NCI-H524 (cell line): ENCODE measurements at places on chromosomes 4 and X.

GRCh38 chrX:49960061-49960460 is 37.7 kb downstream of the CLCN5 start:
- DNase-seq = peak; percentile 82

DNA sequence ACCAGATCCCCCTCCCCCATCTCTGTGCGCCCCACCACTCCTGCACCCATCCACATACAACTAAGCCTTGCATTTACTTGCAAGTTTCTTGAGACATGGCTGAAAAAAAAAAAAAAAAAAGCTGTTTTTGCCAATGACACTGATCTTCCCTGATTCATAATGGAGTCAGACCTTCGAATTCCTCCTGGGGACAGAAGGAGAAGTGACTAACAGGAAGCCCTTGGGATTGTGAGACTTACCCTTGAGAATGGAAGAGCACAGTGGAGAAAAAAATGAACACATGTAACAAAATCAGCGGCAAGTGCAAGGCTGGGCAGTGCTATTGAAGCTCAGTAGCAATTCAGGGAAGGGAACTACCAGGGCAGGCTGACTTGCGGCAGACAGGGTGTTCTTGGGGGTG is 288.4 kb downstream of the BCOR start:
- no peak for DNase-seq

- no peak for DNase-seq
These were observed 113.0 kb upstream of the DCLK2 start for GRCh38 chr4:149965206-149965605.

DNA sequence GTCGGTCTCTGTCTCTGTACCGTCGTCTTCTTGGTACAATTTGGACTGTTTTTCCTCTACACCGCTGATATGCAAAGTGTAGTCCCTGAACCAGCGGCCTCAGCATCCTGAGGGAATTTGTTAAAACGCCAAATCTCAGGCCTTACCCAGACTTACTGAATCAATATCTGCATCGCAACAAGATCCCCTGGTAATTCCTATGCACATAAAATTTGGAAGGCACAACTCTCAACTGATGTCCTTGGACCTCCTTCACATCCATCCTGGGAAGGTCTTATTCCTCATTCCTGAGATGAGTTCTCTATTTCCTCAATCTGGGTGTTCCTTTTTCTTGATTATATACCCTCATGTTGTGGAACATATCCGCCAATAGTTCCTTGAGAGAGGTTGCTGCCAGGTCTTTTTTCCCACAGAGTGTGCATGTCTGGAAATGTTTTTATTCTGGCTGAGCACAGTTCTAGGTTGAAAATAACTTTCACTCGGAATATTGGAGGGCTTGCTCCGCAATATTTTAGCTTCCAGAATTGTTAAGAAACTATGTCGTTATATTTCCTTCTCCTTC is 738 bp upstream of the HPF1 start:
- no peak for DNase-seq

DNA sequence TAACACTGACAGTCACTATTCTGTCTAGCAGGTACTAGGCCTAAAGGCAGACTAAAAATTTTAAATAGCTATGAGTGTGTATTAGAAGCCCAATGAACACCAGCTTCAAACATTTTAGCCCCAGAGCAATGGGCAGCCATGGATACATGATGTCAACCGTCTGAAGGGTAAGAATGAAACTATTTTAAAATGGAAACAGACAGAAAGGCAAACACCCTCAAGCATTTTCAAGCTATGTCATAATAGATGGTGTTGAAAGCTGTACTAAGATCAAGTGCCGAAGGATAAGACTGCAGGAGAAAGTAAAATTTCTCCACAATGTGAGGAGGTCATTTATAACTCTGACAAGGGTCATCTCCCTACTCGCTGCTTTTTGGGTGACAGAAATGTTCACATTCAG is 225.0 kb downstream of the COL25A1 start:
- DNase-seq = no peak

DNA sequence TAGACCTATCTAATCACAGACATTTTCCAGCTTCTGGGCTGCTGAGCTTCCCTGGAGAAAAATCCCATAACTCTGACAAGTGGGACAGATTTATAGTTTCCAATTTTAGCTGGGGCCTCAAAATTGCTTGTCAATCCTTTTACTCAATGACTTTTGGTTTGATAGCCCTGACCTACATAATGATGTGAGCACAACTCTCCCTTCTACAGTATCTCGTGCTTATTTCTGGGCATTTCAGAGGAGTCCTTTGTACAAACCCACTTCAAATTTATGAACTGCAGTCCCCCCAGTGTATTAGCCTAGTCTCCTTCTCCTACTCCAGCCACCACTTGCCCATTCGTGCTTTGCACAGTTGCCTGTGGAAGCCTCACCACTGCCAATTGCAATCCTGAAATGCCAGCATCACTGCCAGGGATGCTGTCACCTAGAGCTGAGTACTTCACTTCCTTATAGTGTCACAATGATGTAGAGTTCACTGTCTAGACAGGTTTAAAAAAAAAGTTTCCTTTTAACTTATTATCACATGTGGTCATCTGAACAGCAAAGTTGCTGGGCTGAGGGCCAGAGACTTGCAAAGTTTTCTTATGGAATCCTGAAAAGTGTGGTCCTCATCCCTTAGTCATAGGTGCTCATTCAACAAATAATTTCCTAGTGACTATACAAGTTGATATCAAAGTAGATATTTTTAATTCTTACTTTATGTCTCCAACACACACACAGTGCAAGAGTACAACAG is 21.2 kb downstream of the TRAM1L1 start:
- no peak for DNase-seq

GRCh38 chr4:146329050-146329716 is 114.8 kb downstream of the REELD1 start:
- no peak for DNase-seq

- DNase-seq = no peak
These were observed 24.4 kb upstream of the MGST2 start for GRCh38 chr4:139641218-139641617.

DNA sequence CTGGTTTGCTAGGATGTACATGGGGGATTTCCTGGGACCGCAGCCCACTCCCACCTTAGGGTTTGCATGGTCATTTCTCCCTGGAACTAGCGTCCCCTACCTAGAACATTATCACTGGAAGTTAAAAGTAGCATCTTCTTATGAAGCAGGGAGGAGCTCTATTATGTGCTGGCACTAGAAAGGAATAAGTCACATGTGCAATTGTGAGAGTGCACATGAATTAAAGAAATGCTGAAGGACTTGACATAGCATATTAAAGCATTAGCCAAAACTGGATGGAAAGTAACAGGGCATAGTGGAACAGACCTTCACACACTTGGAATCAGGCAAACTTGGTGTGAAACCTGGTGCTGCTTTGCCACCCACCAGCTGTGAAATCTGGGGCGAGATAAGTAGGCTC is 2.7 kb downstream of the EXOC1L start:
- no peak for DNase-seq

DNA sequence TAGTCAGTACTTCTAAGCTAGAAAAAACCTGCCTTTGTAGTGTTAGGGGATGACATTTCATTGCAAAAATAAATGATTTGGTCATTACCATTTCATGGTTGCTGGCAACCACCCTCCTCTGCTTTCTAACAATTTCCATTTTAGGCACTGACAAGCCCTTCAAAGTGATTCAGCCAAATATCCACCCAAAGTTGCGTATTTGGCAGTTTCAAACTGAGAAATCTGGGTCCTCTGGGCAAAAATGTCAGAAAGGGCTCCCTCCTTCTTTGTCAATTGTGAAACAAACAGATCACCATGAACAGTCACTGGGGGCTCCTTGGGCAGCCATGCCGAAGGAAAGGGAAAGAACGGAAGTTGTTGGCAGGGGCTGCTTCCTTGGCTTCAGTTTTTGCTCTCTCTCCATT is 33.0 kb downstream of the PLAC1 start:
- DNase-seq = no peak

GRCh38 chrX:133776072-133776471 is 209.3 kb downstream of the GPC3 start:
- DNase-seq = peak; percentile 29

GRCh38 chrX:153456161-153456560 is 10.3 kb upstream of the TREX2 start:
- no peak for DNase-seq

- DNase-seq = no peak
These were observed 7.8 kb upstream of the CLOCK start for GRCh38 chr4:55554453-55555030.

- DNase-seq = no peak
These were observed 4.6 kb downstream of the RTL9 start for GRCh38 chrX:110363244-110363643.

GRCh38 chr4:173056710-173057109 is 111.9 kb upstream of the GALNT7 start:
- no peak for DNase-seq

DNA sequence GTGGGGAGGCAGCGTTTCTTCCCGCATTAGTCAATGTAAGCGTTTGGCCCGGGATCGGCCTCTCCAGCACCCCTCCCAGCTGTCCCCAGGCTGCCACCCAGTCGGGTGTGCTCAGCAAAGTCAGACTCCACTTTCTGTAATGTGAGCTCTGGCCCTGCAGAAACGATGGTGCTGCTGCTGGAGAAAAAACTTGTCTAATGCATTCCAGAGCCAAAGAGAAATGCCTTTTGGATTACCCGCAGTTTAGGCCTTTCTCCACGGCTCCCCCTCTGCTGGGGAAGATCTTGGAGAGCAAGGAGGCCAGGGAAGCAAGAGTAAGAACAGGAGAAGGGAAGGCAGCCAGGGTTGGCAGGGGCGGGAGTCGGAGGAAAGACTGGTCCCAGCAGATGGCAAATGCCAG is 55.2 kb downstream of the ELF4 start:
- no peak for DNase-seq
